CD4-positive, alpha-beta T cell (primary cell): ENCODE measurements at places on chromosomes 4 and X. TPM values are rescaled to one million over a fixed set of nuclear protein-coding genes. Genes with fewer than 3 reads are reported as not detected.

Gene JADE3
- total RNA-seq: 0.05 TPM

Gene SLC2A9
- total RNA-seq: 3.6 TPM

Gene UCHL1
- total RNA-seq: not detected

Gene POU3F4
- total RNA-seq: not detected

Gene GAGE2A
- not detected for total RNA-seq

Gene GAGE12E
- not detected for total RNA-seq

Gene CXCL1
- total RNA-seq: not detected

DNA sequence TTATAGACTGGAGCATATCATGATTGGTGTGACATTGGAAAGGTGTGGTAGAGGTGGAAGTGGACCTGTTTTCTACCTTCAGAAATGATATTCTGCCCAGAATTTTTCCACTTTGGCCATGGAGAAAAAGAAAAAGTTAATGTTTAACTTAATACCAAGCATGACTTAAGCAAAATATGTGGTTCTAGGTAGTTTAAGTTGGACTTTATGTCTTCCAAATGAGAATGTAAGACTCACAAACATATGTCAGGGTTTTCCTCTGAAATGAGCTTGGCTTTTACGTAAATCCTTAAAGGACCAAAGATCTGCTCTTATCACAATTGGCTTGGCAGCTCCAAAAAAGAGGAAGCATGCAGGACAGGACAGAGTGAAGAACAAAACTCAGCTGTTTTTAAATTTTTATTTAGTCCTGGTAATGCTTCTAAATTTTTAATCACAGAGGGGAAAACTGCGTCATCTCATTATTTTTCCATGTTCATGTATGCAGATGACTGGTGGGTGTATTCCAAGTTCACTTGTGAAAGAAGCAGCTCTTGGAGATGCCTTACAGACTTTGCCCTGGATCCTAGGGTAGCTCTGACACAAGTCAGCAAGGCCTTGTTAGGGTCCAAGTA lies 98.2 kb downstream of the ANK2 start:
- no peak for DNase-seq

- DNase-seq: no peak
Measured at GRCh38 chr4:73729534-73730165, 10.7 kb upstream of the CXCL8 start.

GRCh38 chr4:68921051-68921450 lies 30.6 kb downstream of the UGT2A3 start:
- DNase-seq: no peak

GRCh38 chr4:69066945-69067344 lies 29.3 kb upstream of the UGT2B7 start:
- DNase-seq: no peak

DNA sequence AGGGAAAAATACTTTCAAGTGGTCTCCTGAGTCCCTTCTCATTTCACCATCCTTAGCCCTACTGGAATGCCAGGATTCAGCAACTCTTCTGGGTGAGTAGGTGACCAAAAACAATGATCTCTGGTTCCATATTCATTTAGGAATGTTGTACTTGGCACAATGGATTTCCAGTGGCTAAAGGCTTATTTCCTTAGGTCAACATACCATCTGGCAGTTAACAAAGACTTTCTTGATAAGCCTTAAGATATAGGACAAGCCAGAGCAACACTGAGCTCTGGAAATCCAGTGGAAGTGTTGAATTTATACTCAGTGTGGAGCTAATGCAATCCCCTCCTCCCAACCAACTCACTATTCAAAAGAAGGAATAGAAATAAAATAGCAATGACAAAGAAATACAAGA lies 139.4 kb upstream of the EMCN start:
- no peak for DNase-seq

DNA sequence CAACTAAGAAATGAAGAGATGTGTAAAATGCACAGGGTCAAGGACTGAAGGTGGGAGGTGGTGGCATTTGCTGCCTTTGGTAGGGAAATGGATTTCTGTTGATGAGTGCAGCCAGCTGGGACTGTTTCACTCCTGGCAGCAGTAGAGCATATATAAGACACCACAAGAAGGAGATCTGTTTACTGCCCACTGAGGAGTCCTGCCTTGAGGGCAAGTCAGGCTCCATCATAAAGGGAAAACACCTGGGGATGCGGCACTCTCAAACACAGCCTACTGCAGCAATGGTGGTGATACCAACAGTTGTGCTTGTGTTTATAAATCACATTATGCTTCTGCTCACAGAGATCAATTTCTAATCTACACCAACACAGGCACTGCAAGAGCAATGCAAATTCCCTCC lies 222.1 kb downstream of the TACR3 start:
- no peak for DNase-seq

DNA sequence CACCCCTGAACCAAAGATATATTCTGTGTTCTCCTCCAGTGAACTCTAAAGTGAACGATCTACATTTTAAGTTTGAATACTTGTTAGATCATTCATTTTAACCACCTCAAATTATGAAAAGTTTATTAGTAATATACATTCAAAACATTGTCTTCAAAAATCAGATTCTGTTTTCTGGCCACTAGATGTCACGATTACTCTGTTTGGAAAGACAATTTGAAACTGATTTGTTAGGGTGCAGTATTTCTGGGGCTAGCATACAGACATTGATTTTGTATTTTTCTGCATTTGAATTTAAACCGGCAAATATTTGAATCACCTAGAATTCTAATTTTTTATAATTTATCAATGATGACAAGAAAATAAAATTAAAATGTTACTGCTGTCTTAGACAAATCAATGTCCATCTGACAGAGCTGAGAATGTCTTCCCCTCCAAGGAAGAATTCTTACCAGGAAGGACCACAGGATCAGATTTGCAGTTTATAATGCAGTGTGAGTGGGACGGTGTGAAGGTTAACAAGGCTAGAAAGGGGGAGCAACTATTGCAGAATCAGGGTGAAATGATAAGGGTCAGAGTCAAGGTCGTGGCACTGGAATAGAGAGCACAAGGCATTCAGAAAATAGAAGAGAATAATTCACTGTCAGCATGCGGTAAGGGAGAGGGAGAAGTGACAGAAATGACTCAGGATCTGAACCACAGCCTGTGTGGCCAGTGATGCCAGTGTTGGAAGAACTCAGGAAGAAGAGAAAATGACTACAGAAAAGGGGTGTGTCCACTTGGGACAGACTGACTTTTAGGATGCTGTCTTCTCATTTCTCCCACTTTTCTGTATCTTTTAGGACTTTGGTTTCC lies 91.6 kb downstream of the ANXA10 start:
- no peak for DNase-seq

GRCh38 chr4:30837131-30837539 lies 117.0 kb downstream of the PCDH7 start:
- DNase-seq: no peak

GRCh38 chrX:13432414-13433297 lies 112.8 kb upstream of the ATXN3L start:
- no peak for DNase-seq

DNA sequence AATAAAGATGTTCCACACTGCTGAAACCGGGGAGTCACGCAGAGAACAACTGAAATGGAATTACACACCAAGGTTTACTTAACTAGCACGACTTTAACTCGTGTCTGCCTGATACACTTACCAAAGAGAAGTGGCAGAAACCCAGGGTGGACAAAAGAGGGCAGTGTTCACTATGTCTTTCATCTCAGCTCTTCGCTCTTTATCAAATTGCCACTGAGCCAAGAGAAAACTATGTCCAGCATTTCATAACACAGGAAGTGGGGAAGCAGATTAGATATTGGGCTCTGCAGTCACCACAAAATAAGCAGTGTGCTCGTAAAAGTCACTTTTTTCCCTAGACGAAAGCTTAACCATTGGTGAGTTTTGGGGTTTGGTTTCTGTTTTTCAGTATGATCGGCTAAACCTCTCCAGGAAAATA lies 155.7 kb downstream of the CHIC2 start:
- no peak for DNase-seq

DNA sequence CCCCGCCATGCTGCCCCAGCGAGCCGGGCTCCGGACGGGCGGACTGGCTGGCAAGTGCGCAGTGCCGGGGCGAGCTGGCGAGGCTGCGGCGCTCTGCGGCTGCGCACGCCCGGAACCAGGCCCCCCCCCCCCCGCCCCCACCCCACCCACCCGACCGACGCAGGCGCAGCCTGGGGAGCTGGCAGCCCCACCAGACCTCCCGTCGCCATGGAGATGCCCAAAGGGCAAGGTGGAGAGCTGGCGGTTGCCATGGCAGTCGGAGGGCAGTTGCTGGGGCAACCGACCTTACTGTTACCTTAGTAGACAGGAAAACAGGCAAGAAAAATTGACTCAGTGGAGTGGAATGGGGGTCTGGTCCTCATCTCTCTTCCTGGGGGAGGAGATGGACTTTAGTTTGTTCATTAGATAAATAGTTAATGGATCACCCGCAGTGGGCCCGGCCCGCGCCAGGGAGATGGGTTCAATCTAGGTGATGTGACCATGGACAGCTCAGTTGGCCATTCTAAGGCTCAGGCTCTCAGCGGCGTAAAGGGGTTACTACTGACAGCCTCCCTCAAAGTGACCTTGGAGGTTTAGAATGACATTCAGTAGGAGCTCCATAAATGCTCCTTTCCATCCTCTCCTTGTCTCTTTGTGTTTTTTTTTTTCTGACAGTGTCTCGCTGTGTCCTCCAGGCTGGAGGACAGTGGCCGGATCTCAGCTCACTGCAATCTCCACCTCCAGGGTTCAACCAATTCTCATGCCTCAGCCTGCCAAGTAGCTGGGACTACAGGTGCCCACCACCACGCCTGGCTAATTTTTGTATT lies at the start of gene PCSK1N:
Gene PCSK1N (minus strand): TSS at position 87 of the 806 bp plus-strand sequence. CDS start 78 bp downstream, at position 9.
- peak; percentile 60 for DNase-seq

- DNase-seq: no peak
Measured at GRCh38 chr4:48699475-48699874, 80.6 kb downstream of the FRYL start.

GRCh38 chrX:120668357-120668756 lies 38.5 kb upstream of the C1GALT1C1 start:
- no peak for DNase-seq

DNA sequence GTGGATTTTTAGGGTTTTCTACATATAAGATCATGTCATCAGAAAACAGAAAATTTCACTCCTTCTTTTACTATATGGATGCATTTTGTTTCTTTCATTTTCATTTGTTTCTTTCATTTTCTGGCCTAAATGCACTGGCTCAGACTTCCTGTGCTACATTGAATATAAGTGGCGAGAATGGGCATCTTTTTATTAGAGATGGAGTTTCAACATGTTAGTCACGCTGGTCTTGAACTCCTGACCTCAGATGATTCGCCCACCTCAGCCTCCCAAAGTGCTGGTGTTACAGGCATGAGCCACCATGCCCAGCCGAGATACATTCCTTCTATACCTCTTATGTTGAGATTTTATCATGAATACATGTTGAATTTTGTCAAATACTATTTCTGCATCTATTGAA lies 61.8 kb downstream of the BRWD3 start:
- DNase-seq: no peak

DNA sequence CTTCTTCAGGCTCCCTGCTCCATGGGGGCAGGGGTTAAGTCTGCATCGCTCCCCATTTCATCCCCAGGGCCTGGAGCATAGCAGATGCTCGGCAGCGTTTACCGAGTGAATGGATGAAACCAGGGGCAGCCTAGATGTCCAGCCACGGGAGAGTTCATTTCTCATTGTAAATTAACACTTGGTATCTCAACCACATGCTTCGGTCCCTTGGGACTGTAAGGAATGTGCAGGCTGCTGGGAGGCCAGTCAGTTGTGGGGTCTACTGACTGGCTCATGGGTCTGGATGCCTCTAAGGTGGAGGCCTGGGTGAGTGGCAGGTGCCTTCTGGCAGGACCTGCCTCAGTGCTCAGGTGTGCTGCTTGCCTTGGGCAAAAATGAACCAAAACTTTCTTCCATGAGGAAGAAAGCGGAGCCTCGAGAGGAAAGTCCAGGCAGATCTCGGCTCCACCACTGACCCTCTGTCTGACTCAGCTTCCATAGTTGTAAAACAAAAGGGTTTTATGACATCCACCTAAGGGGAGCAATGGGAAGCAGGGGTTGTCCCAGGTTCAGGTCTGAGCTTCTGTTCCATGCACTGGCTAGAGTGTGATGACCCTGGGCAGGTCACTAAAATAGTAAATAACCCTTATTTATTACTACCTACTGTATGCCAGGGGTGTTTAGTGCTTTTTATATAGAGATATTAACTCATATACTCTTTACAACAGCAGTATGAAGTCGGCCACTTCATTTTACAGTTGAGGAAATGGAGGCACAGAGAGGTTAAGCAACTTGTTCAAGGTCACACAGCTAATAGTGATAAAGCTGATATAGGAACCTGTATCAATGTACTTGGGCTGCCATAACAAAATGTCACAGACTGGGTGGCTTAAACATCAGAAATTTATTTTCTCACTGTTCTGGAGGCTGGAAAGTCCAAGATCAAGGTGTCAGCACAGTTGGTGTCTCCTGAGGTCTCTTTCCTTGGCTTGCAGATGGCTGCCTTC lies 144.3 kb upstream of the STX18 start:
- DNase-seq: no peak

DNA sequence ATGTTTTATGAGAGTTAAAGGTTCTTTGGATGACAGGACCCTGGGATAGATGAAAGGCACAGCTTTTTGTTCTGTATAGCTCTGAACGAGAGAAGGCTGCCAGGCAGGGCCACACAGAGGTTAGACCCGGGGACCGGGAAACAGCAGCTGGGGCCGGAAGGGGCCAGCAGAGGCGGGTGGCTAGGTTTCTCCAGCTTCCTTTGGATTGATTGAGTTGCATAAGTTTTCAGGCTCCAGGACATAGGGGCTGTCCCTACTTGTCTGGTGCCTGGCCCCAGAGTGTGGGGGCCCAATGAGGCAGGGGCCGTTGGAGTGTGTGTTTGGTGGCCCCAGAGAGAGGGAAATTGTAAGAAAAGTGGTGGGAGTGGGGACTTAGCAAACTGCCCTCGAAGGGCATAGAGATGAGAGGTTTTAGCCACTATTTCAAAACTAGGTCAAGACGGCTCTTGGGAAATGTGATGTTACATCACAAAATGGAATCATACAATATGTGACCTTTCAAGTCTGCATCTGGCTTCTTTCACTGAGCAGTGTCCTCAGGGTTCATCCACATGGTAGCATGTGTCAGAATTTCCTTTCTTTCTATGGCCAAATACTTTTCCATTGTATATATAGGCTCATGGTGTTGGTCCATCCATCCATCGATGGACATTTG lies 3.7 kb downstream of the ZFP92 start:
- no peak for DNase-seq

DNA sequence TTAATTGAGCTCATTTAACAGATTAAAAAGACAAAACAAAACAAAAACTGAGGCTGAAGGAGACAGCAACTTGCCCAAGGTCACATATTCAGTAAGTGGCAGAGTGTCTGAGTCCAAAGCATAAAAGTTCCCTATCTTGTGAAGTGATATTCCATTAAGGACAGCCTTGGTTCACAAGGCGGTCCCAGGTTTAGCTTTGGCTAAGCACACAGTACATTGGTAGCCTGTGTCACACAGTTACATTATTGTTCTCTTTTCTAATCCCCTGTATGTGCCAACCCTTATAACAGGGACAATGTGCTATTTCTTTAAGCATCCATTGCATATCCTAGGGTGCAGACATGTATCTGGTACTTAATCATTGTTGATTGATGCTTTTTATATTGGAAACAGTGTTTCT lies 139.9 kb downstream of the NPNT start:
- no peak for DNase-seq

- no peak for DNase-seq
Measured at GRCh38 chr4:99383399-99383798, 30.9 kb upstream of the ADH1C start.

- DNase-seq: no peak
Measured at GRCh38 chr4:5923376-5923775, 30.5 kb upstream of the CRMP1 start.

- DNase-seq: no peak
Measured at GRCh38 chrX:30196322-30196721, 19.0 kb upstream of the MAGEB2 start.
